ENCODE measurements at places on chromosomes 6 and 20.

DNA sequence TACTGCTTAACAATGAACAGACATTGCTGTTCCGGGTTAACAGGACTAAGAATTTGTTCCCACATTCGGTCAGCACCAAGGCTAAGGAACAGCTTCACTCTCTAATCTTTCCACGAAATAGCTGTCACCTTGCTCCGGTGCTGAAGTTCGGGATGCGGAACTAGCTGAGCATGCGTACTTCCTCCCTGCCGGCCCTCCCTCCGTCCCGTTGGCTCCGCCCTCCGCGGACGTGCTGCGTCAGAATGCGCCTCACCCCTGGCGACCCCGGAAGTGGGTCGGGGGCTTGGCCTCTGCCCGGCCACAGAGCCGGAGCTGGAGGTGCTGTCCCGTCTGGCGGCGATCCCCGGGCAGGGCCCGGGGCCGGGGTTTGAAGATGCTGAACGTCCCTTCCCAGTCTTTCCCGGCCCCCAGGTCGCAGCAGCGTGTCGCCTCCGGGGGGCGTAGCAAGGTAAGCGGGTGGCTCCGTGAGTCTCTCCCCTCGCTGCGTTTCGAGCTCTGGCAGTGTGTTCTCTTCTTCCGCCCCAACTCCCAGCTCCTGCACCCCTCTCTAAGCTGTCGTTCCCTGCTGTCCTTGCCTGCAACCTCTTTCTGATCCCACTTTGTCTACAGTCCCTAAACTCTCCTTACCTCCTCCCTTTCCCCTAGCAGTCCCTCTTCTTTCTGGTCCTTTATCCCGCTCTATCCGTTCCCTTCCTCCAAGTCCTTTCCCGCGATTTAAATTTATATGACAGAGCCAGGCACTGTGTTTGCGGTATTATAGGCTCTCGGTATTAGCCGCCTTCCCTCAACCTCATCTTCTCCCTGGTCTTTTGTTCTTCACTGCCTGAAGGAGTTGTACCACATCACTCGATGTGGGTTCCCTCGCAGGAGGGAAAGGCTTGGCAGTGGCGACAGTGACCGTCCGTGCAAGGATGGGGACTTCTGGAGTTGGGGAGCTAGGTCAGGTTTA, at the start of gene CYB5R4:
Gene CYB5R4 (plus strand): TSS at position 280 of the 949 bp plus-strand sequence. CDS start 94 bp downstream, at position 374.
- peak; percentile 97 for DNase-seq

- no peak for DNase-seq
Observed at GRCh38 chr6:5135788-5136376, 50.7 kb downstream of the PPP1R3G start.

DNA sequence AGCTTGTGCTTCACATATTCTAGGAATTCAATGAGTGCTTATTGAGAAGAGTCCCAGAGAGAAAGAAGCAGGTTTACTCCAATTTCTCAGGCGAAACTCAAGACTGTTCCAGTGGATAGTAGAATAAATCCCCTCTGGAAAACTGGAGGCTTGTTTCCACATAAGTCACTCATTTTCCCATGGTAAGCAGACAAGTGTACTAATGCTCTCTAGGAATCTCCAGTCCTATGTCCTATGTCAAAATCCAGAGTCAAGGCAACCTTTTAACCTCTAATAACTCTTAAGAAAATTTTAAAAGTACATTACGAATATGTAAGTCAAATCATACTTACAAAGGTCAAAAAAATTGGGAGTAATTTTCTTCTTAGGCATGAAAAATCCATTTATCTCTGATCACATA, 35.2 kb downstream of the SMLR1 start:
- DNase-seq, result no peak

GRCh38 chr6:145119081-145119480, 616.2 kb downstream of the EPM2A start:
- DNase-seq, result no peak

DNA sequence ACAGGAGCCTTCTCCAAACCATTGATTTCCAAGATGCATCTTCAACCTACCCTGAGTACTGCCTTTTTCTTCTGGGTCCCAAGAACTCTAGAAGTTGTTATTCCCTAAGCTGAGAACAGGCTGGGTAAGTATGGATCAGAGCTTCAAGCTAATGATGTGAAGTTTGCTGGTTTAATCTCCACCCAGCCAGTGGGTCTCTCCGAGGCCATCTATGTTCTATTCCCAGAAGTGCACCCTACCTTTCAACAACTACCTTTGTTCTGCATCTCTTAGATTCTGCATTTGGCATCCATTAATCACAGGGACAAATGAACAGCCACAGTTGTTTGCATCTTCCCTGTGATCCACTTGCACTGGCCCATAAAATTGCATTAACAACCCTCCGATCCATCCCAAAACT, 246.2 kb downstream of the HIVEP2 start:
- no peak for DNase-seq

DNA sequence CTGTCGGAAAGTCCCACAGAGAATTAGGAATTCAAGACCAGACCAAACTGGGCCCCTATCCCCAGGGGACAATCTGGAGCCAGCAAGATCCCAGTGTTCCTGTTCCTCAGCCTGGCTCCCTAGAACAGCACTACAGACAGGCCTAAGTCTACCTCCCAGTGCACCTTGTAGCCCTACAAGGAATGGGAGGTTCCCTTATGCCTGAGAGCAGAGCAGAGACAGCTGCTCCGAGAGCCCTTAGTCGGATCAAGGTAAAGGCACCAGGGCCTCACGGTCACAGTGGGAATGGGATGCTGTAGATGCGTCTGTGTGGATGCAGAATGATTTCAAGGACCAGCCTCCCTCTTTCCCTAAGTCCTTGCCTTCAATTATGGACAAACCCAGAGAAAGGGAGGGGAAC, 204.5 kb upstream of the STXBP5 start:
- DNase-seq, result no peak

DNA sequence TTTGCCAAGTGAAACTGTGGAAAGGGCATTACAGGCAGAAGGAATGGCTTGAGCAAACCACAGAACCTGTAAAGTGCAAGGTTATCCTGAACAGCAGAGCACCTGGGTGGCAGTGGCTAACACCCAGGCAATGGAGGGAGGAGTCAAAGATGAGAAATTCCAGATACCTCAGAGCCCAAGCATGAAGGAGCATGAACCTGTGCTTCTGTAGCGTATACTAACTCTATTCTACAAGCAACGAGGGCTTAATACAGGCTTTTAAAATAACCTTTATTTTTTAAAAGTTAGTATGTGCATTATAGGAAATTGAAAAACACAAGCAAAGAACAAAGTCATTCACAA, 77.0 kb downstream of the CNBD2 start:
- no peak for DNase-seq

- DNase-seq, result no peak
Observed at GRCh38 chr6:35328108-35328723, 14.1 kb upstream of the PPARD start.

GRCh38 chr6:155561257-155561965, 105.8 kb upstream of the NOX3 start:
- DNase-seq, result no peak

DNA sequence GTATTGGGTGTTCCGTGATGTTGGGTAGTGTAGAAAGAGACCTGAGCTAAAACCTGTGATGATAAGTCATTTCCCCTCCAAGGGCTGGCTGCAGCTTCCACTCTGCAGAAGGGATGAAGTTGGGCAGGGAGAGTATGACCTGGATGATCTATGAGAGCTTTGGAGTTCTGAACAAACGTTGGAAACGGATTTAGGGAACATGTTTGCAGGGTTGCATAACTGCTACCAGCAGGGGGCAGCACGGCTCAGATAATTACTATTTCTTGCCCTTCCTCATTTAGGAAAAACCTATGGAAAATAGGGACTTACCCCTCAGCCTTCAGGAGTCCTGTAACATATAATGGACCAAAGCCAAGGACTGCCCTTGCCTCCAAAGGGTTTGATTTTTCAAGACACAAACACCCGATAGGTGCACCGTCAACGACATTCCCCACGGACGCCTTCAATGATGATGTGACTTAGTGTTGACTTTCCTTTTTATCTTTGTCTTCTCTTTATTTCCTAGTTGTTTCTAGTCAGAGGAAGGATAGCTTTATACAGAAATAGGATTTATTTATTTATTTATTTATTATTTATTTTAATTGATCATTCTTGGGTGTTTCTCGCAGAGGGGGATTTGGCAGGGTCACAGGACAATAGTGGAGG, 164.9 kb upstream of the SASH1 start:
- peak; percentile 70 for DNase-seq

DNA sequence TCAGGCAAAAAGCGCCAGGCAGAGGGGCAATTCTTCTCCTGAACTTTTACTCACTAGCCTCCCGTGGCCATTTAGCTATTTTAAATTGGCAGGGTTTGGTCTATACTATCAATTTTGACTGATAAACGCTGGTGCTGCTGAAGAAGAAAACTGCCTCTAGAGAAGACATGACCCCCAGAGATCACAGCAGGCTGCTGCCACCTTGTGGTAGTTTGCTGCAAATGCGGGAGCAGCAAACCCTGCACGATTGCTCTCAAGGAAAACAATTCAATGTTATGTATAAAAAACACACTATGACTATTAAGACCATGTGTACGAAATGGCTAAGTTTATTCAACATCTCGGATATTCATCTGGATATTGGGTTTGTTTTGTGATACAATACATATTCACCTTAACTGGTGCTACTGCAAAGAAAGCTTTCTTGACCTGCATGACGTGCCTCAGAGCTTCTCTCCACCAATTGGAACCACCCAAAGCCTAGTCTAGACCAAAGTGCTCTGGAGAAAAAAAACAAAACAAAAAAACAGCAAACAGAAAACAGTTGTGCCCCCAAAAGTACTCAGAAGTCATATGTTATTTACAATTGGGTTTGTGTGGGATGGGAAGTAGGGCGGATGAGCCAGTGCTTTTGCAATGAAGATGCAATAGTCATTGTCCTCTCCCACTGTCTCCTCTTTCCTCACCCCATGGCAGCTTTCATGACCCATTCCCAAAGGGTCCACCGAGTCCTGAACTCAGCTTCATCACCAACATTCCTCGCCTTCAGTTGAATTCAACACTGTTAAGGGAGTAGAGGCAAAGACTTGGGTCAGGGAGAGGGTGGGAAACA, 19.6 kb upstream of the IL17F start:
- DNase-seq, result peak; percentile 71

- no peak for DNase-seq
Observed at GRCh38 chr6:31385041-31385440, 18.4 kb upstream of the MICA start.

- no peak for DNase-seq
Observed at GRCh38 chr20:25360631-25361286, 29.9 kb downstream of the ABHD12 start.

DNA sequence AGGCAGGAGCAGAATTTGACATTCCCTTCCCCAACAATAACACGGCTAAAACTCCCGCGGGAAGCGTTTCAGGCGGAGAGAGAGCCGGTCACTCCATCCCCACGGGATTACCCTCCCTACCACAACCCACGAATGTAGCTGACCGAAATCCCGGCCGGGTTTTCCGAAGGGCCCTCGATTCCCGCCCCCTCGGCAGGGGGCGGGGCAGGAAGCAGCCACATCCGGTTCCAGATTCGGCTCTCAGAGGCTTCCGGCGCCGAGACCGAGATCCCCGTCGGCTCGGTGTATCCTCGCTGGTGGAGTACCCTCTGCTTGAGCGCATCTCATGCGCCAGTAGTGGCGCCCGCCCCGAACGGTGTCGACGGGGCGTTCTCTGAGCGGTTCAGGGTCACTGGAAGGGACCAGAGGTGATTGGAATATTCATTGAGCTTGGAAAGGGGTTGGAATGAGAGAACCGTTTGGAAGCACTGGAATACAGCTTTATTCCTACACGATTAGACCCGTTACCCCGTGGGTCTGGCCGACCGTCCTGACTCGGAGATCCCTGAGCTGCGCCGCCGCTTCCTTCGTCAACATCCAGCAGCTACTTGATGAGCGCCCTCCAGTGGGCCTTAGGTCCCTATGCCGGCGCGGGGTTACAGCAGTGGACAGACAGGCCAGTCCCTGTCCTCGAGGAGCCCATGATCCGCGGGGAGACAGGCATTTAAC, 649 bp upstream of the RGL2 start:
- peak; percentile 86 for DNase-seq

GRCh38 chr6:42276034-42276890, 58.6 kb upstream of the MRPS10 start:
- no peak for DNase-seq

DNA sequence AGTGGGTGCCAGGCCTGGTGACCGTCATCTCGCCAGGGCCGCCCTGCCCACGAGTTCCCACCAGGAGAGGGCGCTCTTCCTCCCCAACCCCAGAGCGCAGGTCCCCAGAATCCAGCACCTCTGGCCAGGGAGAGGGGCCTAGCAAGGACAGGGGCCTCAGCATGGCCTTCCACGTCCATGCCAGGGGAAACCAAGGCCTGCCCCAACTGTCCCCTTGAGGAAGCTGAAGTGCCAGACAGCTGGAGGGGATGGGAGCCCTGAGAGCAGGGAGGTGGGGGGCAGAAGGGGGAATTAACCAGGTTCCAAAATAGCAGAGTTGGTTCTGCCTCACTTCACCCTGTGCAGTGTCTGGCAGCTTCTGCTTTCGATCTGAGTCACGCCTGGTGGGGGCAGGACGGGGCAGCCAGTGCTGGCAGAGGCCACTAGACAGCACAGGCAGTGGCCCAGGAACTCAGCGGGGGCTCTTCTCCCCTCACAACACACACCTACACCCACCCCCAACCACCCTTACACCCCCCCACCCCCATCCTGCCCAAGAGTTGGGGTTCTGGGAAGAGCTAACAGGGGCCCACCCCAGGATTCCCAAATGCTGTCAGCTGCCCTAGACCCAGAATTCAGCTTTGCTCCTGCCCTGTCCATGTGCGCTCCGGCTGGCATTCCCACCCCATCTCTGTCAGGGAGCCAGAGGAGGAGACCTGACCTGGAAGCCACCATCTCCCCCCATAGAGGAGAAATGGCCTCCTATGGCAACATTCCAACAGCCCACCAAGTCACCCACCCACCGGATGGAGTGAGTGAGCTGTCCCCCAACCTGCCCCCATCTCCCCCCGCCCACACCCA, 29.2 kb downstream of the TFEB start:
- peak; percentile 93 for DNase-seq

- DNase-seq, result no peak
Observed at GRCh38 chr20:20439602-20440190, 71.8 kb downstream of the INSM1 start.

DNA sequence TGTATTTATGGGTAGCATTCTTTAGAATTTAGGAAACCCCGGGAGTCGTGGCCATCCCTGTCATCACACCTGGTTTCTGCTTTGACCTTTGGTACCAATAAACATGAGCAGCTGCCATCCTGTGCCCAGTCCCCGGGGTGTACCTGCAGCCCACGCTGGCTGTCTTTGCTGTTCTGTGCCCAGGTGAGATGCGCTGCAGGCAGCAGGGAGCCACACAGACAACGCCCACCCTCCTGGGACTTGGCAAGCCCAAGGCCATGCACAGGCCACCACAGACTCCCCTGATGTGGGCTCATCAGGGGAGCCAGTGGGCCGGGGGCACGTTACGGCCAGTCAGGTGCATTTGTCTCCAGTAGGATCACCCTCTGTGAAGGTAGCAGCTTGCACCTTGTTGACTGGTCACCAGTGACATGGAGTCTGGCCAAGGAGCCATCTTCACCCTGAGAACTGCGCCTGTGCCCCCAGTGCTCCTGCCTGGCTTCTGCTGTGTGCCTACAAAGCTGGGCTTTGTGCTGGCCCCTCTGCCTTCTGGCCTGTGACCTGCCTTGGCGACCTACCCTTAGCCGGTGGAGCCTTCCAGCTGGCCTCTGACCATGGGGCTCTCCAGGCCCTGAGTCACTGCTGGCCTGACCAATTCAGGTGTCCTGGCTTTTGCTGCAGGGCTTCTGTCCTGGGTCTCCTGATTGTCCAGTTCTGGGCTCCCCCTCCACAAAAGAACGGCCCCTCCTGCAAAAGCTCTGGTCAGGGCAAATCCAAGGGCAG, 14.2 kb upstream of the UNC93A start:
- no peak for DNase-seq

All from Peyer's patch (tissue), 4 donors.